ENCODE measurements at places on chromosomes 4 and X. TPM values are rescaled to one million over a fixed set of nuclear protein-coding genes. Genes with fewer than 3 reads are reported as not detected.

SLC9A7 gene
- polyA plus RNA-seq, result 6.1 TPM

FAM9C gene
- 0.12 TPM for polyA plus RNA-seq

KDM6A gene
- polyA plus RNA-seq, result 22.8 TPM

ERVMER34-1 gene
- polyA plus RNA-seq, result 0.99 TPM

NDP gene
- 3.8 TPM for polyA plus RNA-seq
